ENCODE measurements at places on chromosomes 6 and 20. TPM values are rescaled to one million over a fixed set of nuclear protein-coding genes. Genes with fewer than 3 reads are reported as not detected.

Gene FRK
- polyA plus RNA-seq = not detected

GRCh38 chr6:128598571-128598970 lies 78.2 kb upstream of the PTPRK start:
- no peak for DNase-seq

Gene NEDD9
- polyA plus RNA-seq = 18.1 TPM

GRCh38 chr20:6152777-6153176 lies 29.9 kb upstream of the FERMT1 start:
- DNase-seq = no peak

Gene THBD
- not detected for polyA plus RNA-seq

GRCh38 chr6:116019428-116019827 lies 41.3 kb downstream of the FRK start:
- DNase-seq = no peak

Gene MACROD2
- 1.4 TPM for polyA plus RNA-seq

DNA sequence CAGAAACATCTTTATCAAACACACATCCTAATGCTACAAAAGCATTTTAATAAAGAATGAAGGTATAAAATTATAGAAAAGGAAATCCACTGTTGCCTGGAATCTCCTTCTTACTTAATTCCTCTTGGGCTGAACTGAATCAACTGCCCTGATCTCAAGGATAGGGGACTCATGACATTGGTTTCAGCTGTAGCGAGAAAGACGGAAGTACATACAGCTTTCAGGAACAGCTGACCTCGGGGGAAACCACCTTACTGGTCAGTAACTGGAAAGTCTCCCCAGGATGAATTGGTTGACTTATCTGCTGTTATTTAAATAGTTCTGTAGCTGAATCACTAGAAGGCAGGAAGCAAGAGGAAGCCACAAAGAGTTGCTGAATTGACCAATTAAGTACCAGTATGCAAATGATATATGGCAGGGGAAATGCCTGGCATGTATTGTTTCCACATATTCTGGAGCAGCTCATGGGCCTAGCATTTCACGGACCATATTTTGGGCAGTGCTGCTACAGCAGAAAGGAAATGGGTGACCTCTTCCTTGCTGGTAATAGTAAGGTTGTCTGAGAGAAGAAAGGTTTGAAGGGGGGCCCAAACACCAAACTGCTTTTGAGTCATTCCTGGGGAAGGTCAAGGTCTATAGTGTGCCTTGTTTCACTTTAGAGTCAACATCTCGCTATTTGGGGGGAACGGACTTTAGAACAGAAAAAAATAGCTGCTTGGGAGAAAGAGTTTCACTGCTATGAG lies 43.7 kb upstream of the MAP7 start:
- DNase-seq = peak; percentile 77

Gene CCDC170
- not detected for polyA plus RNA-seq

GRCh38 chr6:41790045-41790444 lies 2.6 kb downstream of the TOMM6 start:
- DNase-seq = no peak

Gene STX11
- 28.6 TPM for polyA plus RNA-seq

Gene SLC12A5
- not detected for polyA plus RNA-seq

Gene NAPB
- 4.0 TPM for polyA plus RNA-seq

DNA sequence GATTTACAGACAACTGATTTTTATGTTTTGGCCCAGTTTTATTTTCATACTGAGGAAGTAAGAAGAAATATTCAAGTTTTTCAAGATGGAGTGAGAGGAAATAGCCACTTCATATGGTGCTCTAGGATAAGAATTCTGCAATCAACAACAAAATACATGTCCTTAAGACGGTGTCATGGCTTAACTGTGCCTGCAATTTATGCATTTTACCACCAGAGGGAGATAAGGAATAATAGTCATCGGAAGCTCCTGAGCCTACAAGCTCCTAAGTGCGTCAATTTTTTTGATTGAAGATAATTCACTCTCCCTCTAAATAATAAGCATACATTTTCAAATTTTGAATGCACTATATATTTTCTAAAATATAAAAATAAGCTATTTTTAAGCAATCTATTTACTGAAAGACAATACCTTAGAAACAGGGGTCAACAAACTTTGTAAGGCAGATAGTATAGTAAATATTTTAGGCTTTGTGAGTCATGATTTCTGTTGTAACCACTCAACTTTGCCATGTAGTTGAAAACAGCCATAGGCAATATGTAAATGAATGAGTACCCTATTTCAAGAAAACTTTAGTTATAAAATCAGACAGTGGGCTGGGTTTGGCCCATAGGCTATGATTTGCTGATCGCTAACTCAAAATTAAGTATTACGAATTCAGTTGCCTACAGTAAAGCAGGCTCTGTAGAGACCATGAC lies 230.9 kb upstream of the DTNBP1 start:
- no peak for DNase-seq

Gene MUCL3
- not detected for polyA plus RNA-seq

Gene PBOV1
- not detected for polyA plus RNA-seq

Gene CLIC5
- 1.3 TPM for polyA plus RNA-seq

GRCh38 chr6:28543651-28544610 lies 18.2 kb downstream of the GPX5 start:
- DNase-seq = no peak

DNA sequence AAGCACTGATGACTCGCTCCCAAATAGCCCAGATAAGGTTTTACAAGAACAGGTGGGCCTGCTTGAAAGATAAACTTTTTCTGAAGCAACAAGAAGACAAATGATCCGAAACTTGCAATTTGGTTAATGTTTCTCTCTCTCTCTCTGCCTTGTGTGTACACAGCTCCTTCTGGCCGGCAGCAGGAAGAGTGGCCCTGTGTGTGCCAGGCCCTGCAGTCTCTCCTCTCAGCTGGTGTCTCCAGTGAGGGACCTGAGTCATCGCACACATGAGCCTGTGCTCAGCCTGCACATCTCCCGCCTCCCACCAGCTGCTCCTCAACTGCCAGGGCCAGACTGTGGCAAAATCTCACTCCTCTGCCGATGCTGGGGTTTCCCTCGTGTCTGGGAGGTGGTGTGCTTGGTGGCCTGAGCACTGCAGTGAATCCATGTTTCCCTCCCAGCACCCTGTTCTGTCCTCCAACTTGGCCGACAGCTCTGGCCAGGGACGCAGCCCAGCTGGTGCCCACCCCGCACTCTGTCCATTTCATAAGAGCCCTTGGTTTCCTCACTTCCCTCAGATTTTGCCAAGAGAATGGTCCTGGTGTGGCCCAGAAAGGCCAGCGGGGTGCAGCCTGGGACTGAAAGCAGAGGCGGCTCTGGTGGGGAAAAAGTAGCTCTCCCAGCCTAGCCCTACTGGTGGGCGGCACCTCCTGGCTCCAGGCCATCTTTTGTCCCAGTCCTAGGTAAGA lies 49.4 kb downstream of the ERMARD start:
- DNase-seq = no peak

GRCh38 chr6:6131492-6132109 lies 124.9 kb upstream of the NRN1 start:
- peak; percentile 48 for DNase-seq

Gene YWHAB
- polyA plus RNA-seq = 651 TPM

GRCh38 chr6:137261761-137262160 lies 42.6 kb upstream of the IFNGR1 start:
- no peak for DNase-seq

Gene TFAP2D
- polyA plus RNA-seq = not detected

GRCh38 chr20:45248609-45249008 lies 5.8 kb downstream of the SLPI start:
- DNase-seq = no peak

GRCh38 chr20:50250679-50251382 lies 60.2 kb downstream of the CEBPB start:
- DNase-seq = no peak

DNA sequence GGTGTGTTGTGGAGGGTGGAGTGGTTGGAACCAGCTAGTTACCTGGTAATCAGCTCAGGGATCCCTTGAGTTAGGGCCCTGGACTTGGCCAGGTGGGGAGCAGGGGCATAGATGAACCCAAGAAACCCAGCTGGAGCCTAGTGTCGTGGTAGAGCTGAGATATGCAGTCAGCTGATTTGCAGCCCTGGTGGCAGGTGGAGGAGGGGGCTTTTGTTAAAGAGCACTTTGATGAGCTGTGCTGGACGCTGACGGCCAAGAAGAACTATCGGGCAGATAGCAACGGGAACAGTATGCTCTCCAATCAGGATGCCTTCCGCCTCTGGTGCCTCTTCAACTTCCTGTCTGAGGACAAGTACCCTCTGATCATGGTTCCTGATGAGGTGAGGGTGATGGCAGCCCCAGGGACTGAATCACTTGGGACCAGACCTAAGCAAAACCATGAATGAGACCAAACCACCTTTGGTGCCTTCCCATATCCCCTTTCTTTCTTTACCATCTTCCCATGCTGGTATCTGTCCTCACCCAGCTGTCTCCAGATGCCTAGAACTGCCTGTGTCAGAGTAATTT lies 12.7 kb downstream of the DEF6 start:
- no peak for DNase-seq

Data from CD4-positive, CD25-positive, alpha-beta regulatory T cell (primary cell).